ENCODE measurements at places on chromosomes 4 and X.

DNA sequence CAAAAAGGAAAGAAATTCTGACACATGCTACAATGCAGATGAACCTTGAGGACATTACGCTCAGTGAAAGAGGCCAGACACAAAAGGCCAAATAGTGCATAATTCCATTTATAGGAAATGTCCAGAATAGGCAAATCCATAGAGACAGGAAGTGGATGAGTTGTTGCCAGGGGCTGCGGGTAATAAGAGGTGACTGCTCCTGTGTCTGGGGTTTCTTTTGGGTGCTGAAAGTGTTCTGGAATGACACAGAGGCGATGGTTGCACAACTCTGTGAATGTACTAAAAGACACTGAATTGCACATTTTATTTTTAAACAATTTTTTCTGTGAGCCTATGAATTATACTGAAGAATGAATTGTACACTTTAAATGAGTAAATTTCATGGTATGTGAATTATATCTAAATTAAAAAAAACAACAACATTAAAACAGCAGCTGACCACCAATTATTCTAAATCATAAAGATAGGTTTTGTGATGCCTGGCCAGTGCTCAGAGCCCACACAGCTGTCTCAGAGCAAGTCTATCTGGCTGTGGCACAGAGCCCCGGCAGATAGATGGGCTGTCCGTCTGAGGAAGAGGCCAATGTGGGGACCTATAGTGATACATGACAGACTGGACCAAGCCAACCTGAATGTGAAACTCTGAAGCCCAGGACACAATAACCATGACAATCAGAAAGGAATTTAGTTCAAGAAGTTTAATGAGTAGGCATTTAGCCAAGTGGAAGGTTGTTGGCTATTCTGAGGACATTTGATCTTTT is 23.5 kb upstream of the IRAK1 start:
- no peak for DNase-seq

- no peak for DNase-seq
Measured at GRCh38 chr4:188869581-188869980, 730.3 kb downstream of the TRIML1 start.

DNA sequence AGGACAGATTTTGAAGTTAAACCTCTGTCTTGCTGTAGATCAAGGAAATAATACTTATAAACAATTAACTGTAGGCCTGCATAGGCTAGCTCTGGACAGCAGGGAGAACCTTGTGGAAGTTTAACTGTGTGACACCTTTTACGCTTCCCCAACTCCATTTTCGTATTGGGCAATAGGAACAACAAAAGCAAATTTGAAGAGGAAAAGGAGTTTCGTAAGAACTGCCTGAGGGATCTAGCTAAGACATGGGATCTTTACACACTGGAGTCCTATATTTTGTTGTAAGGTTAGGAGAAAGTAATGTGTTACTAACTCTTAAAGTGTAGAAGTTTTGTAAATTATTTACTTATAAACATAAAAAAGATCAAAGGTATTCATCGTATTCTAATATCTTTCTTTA is 324.9 kb upstream of the CASK start:
- no peak for DNase-seq

GRCh38 chr4:52051615-52052474 is 741 bp downstream of the SPATA18 start:
- no peak for DNase-seq

DNA sequence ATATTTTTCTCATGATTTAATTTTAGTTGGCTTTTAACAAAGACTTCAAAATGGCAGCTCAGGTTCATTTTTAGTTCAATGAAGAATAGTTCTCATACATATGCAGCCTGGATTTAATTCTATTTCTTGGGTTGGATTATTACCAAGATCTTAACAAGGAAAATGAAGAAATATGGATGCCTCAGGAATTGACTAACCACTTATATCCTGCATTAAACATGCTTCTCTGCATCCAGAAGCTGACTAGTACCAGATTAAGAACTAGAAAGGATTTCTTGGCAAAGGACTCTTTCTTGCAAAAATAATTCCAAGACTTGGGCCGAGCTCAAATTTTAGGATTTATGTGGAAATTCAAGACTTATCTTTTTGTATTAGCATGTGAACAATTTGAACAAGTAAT is 5.6 kb upstream of the KLHL2 start:
- no peak for DNase-seq

DNA sequence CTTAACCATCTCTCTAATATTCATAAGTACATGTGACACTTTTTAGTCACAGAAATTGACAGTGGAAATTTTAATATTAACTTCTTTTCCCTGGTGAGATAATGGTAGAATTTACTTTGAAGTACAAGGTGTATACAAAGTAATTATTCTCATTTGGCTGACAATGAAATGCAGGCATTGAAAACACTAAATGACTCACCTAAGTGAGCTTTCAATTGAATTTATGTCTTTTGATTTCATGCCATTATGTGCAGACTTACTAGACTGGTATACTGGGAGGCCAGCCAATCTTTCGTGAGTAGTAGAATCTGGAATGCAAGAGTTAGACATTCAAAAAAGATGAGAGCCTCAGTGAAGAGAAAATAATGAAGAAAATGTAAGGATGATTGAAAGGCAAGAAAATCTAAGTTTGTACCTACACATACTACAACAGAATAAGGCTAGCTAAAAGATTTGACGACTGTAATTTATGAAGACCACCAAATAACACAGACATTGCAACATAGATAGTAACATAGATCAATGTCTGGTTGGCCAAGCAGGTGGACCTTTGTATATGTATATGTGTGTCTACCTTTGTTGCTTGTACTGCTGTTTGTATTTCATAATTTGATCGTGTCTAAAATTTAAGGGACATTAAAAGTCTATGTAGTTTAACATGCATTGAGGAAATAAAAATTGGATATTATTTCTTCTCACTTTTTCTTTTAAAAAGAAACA is 459.7 kb downstream of the IL15 start:
- DNase-seq: no peak

GRCh38 chr4:85745939-85746338 is 271.0 kb downstream of the ARHGAP24 start:
- no peak for DNase-seq

- no peak for DNase-seq
Measured at GRCh38 chrX:9341291-9342201, 123.3 kb upstream of the TBL1X start.

DNA sequence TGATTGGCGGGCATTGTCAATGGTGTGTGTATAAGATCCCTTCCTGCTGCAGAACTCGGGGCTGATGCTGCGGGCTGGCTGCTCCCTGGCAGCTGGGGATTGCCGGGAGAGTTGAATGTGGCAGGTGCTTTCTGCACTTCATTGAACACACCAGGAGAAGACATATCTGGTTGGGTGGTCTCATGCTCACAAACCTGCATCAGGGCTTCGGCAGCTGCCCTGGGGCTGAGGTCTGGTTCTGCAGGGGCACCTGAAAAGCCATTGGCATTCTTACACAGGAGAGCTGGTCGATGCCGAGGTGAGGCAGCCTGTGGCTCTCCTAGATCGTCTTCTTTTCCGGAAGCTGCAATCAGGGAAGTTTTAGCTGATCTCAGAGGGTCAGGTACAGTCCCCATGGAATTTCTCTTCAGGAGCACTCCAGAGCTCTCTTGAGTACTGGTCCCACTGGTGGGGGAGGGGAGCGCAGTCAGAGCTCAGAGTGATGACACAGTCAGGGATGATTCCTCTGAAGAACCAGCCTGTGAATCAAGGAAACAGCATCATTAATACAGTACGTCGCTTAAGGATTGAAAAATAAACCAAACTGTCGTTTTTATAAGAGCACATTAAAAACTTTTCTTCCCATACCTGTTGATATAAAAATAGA is 57.8 kb downstream of the GPRIN3 start:
- DNase-seq: no peak

DNA sequence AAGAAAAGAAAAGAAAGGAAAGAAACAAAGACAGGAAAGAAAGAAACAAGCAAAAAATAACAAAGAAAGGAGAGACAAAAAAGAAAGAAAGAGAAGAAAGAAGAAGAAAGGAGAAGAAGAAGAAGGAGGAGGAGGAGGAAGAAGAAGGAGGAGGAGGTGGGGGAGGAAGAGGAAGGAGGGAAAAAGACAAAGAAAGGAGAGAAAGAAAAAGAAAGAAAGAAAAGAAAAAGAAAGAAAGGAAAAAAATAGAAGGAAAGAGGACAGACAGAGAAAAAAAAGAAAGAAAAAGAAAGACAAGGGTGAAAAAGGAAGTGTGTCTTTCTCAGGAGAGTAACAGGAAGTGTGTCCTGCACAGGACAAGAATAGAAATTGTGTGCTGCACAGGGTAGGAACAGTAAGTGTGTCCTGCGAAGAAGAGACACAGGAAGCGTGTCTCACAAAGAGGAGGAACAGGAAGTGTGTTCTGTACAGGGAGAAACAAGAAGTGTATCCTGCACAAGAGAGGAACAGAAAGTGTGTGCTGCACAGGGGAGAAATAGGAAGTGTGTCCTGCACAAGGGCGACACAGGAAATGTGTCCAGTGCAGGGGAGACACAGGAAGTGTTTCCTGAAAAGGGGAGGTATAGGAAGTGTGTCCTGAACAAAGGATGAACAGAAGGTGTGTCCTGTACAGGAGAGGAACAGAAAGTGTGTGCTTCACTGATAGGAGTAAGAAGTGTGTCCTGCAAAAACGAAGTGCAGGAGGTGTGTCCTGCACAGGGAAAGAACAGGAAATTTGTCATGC is 101.2 kb downstream of the ARSF start:
- DNase-seq: no peak

DNA sequence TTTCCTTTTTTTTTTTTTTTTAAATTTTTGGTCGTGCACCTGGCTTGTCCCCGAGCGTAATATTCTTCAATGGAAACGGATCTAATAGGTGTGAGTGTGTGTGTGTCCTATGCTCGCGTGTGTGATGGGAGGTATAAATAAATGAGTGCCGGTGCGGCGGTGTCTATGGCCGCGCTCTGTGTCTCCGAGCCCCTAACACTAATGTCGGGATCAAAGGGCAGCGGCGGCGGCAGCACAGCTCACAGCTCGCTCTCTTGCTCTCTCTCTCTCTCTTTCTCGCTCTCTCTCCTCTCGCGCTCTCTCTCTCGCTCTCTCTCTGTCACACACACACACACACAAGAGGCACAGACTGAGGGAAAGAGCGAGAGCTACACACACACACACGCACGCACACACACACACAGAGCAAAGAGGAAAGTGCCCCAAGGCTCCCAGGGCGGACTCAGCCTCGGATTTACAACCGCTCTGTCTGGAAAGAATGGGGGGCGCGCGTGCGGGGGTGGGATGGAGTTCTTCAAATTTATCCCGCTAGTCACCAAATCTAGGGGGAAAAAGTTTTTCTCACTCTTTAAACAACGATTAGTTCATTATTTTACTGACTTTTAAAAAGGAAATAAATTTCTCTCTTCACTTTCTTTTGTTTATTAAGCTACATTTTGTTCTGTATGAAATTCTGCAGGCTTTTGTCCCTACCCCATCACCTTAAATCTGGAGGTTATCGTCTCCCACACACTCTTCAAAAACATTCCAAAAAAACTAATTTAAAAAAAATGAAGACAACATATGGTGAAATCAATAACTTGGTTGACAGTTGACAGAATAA is at the start of gene ZNF827:
ZNF827 (minus strand) TSS at position 206 of the 823 bp plus-strand sequence. CDS start 416 bp downstream, outside the sequence.
- peak; percentile 51 for DNase-seq

GRCh38 chr4:175447016-175447415 is 365.0 kb downstream of the GPM6A start:
- DNase-seq: no peak

GRCh38 chr4:172225457-172225856 is 412.3 kb downstream of the GALNTL6 start:
- no peak for DNase-seq

GRCh38 chrX:135087867-135088266 is 32.5 kb downstream of the ETDB start:
- no peak for DNase-seq

GRCh38 chr4:63315651-63316050 is 1093.6 kb downstream of the TECRL start:
- no peak for DNase-seq

- DNase-seq: no peak
Measured at GRCh38 chr4:107825072-107825824, 516 bp downstream of the SGMS2 start.

- DNase-seq: no peak
Measured at GRCh38 chr4:155878611-155879010, 12.5 kb upstream of the ASIC5 start.

- no peak for DNase-seq
Measured at GRCh38 chr4:797066-797465, 28.9 kb downstream of the CPLX1 start.

DNA sequence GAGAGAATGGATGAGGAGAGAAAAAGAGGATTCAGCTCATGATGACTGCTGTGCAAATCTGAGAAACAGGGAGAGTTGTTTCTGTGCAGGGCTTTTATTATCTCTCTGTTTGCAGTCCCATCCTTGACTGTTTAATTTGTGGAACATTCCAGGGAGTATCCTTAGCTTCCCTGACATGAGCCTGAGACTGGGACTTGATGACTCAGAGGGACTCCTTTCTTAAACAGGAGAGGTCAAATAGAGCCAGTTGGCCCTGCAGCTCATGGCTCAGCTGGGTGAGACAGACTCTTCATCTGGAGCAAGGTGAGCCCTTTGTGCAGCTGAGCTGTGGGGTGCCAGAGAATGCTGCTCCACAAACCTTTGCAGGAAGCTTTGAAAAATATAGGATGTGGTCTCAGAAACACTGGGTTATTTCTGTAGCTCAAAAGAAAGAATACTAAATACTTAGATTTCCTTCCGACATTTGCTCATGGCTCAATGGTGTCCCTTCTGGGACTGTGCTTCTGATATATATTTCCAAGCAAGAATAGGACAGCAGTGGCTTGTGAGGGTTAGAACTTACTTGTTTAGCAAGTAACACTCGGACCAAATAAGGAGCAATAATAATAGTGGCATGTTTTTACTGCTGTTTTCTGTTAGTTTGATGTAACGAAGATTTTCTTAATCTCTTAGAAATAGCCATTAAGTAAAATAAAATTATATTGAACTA is 14.5 kb downstream of the ARHGAP24 start:
- no peak for DNase-seq

DNA sequence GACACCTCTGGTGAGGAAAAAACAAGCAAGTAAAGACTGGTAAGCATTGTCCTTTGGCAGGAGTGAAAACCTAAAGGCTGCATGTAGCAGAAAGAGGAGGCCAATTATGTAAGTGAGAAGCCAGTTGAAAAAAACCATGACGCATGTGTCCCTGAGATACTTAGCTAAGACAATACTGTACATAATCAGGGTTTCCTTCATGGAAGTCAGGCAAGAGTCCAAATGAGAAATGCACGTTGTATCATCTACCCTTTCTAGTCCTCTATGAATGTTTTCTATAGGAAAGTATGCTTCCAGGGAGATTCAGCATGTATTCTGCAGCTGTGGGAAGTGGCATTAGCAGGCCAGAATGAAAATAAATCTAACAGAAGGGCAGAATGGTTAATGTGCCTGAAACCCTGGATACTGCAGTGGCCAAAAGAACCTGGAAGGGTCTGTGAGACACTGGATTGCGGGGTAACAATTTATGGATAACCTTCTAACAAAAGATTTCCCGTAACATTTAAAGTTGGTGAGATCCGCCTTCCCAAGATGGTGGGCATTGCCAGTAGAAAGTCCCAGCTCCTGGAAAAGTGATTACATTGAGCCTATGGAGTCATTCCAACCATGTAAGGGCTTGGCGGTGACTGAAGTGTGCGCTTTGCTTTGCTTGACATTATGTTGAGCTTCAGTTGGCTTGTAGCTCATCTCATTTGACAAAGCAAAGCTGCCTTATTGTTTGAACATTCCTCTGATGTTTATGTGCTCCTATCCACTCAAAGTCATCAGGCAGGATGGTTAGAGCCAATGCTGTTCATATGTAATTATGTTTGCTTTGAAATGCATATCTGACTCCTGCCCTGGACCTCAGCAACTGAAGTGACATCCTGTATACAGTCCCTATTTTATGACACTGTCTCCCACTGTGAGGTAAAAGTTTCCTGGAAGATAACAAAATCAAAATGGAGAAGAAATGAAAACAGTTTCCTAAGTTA is 200.4 kb downstream of the ARHGAP24 start:
- DNase-seq: no peak

Data from activated CD4-positive, alpha-beta T cell treated with anti-CD3 and anti-CD28 coated beads for 1 hour (primary cell).